Umbilical cord (tissue), 2 donors: ENCODE measurements at places on chromosomes 16 and 17.
A peak's percentile ranks its signal among the peaks of the same experiment; 100 is the strongest.

DNA sequence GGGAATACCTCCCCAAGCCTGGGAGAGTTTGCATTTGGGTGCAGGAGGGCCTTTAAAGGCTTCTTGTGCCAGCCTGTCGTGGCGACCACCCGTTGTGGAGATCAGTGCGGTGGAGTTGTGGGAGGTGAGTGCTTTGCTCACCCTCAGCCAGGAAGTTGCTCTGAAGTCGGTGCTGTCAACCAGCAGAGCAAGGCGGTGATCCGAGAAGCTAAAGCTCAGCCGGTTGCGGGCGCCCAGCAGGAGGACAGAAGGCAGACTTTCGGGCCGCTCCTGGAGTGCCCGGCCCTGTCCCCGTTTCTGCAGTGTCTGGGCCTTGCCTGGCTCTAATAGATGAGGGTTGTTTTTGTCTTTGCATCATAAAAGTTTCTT lies 1.4 kb downstream of the UBE2I start:
- DNase-seq, result no peak

- no peak for DNase-seq
These were observed 8.5 kb downstream of the KRTAP9-7 start for GRCh38 chr17:41284043-41284442.

- no peak for DNase-seq
These were observed 61.7 kb upstream of the MRC2 start for GRCh38 chr17:62565817-62566216.

DNA sequence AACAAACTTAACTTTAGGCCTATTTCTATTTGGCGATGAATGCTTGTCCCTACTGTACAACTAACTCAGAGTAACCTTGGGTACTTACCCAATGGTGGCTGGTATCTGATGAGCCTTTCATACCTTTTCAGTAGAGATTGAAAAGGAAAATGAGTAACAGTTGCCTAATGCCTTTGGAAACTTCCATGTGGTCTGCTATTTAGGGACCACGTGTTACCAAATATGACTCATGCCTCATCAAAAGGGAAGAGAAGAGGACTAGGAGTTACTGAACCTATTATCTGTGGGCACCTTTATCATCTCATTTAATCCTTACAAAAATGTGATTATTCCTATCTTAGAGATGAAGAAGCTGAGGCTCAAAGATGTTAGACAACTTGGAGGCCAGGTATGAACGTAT lies 8.1 kb downstream of the MYOCD start:
- DNase-seq, result no peak

DNA sequence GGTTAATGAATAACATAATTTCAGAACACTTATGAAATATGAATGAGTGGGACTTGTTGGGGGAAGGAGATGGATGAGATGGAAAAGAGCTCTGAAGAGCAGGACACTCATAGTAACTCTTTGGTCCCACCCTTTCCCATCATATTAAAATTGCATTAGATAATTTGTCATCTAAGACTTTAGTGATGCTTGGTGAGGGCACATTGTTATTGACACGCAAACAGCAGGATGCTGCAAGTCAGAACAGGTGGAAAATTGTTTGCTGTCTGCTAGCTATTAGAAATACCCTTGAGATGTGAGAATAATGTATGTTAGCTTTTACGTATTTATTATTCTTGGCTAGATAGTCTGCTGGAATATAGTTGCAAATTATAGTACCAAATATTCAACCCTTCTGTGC lies 75.7 kb downstream of the TANC2 start:
- peak; percentile 12 for DNase-seq

GRCh38 chr17:751269-752001 lies 629 bp downstream of the GEMIN4 start:
- peak; percentile 38 for DNase-seq

- DNase-seq, result no peak
These were observed 11.5 kb downstream of the COX10 start for GRCh38 chr17:14080847-14081251.

DNA sequence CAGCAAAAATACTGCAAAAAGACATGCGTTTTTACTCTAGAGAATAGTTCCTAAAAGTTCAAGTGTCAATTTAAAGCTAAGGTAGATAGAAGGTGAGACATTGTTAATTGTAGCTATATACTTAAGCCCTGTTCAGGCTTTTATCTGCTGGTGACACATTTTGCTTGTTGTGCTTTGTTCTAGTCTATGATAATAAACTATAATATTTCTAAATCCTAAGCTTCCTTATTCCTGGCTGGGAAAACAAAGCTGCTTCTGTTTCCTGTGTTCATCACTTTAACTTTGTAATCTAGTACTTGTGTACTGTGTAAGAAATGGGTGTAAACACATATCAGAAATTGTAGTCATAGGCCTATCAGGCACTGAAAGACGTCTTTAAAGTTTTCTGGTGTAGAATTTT lies 77.3 kb downstream of the EFCAB13 start:
- no peak for DNase-seq

DNA sequence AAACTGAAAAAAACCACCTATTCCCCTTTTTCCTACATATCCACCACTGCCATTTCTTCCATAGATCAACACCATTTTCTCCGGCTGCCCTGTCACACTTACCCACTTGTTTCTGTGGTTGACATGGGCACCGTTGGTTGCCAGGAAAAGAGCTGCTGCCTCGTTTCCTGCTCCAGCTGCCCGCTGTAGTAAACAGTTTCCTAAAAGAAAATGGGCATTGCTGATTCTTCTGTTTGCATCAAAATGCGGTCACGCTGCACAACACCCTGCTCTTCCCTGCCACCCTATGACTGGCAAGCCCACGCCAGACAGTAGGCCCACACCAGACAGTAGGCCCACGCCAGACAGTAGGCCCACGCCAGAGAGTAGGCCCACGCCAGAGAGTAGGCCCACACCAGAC lies 46.3 kb downstream of the CYB5D2 start:
- DNase-seq, result peak; percentile 15

GRCh38 chr17:81577278-81578000 lies 25.3 kb upstream of the FAAP100 start:
- no peak for DNase-seq

DNA sequence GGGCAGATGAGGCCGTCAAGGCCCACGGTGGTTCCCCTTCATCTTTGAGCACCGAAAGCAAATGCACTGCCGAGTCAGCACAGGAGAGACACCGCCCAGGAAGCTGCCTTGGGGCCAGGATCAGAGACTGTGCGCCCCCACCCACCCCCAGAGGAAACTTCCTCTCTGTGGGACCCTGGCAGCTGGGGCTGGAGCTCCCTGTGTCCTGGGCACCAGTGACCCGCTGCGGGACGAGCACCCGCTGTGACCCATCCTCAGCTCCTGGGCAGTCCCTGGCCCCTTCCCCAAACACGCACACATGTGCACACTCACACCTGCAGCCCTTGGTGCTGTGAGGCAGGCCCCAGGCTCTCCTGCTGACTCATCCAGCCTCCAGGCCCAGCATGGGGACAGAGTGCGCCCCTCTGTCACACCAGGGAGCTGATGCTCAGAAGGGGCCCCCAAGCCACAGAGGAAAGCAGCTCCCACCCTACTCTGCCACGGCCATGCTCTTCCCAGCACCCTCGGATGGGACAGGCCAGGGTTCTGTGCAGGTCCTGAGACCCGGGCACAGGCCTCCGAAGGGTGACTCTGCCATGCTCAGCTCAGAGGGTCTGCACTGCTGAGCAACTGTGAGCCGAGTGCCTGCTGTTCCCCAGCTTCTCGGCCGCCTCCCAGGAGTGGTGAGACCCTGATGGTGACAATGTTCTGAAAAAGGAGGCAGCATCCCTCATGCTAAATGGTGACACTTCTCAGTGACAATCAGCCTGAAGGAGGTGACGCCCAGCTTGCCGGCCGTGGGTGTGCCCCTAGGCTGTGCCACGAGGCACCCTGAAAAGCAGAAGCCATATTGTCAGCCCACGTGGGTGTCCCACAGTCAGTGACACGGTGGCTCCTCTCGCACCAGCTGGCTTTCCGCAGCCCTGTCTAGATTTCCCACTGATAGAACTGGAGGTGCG lies 3.6 kb downstream of the PIEZO1 start:
- DNase-seq, result no peak

DNA sequence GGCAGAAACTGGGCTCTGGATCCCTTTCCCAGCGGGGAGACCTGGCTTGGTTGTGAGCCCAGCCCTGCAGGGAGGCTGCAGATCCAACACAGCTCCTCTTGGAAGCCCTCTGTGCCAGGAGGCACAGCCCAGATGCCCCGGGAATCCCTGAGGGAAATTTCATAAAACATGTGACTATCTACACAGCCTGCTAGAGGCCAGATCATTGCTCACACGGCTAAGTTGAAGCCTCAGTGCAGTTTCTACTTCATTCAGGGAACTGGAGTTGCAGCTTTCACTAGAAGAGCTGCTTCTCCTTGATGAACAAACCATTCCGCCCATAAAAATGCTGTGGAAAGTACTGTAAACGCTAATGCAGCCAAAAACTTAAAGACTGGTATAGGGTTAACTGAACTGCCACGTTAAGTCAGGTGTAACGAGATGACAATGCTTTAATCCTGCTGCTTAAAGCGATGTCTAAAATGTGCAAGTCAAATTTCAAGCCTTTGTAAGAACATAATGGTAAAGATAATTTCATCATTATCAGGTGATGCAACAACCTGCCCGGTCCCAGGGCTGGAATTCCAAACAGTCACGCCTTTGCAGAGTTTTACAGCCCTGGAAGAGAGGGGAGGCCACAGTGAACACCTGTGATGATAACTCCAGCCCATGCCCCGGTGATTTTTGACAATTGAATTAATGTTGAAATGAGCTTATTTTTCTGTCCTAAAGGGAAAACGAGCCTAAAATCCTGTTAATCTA lies 172.5 kb downstream of the ZFHX3 start:
- DNase-seq, result no peak

- DNase-seq, result no peak
These were observed 76.8 kb downstream of the RPGRIP1L start for GRCh38 chr16:53626811-53627210.

GRCh38 chr16:4315186-4316107 lies at the start of gene GLIS2:
Gene GLIS2, plus strand, starts transcription at chr16:4316067. Its CDS starts 16,214 bp downstream, at chr16:4332281.
- DNase-seq, result peak; percentile 90

DNA sequence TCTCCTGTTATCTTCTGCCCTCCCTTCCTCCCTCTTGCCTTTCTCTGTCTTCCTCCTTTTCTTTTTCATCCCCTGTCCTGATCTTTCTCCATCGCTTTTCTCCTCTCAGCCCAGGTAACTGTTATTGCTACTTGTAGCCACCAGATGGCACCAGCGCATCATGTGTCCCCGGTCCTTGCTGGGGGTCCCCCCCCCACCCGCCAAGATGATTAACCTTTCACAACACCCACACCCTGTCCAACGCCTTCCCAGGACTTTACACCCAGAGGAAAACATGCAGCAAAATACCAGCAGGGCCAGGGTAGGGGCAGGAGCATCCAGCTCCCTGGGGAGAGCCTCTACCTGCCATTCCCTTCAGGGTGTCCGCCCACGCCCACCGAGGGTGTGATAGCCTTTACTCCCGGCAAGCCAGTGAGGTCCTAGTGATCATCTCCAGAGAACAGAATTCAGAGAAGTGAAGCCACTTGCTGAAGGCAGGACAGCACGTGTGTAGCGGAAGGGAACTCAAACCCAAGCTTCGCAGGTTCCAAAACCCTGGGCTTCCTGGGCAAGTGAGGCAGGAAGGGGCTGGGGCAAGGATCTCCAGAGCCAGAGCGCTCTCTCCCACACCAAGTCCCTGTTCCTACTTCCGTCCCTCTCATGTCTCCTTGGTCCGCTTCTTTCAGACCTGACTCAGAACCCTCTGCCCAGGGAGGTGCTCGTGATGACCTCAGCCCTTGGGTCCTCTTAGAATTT lies 13.4 kb upstream of the TAC4 start:
- DNase-seq, result peak; percentile 32

GRCh38 chr17:9266697-9267117 lies 245.4 kb downstream of the NTN1 start:
- no peak for DNase-seq

DNA sequence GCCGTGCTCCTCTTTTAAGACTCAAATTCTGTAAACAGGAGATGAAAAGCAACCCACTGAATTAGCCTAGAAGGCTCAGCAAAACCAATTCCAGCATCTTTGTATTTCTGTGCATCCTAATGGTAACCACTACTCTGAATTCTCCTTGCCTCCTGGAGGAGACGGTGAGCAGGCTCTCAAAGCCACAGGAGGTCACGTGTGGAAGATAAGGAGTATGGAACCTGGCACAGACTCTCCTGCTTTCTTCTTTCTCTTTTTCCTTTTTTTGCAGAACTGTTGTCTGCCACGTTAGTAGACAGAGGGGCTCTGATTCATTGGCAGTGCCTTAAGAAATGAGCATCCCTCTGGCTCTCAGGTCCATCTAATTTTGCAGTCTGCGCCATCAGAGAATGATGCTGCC lies 44.4 kb downstream of the VPS53 start:
- no peak for DNase-seq

- peak; percentile 55 for DNase-seq
These were observed 8.1 kb upstream of the NLRP1 start for GRCh38 chr17:5592382-5592781.

- DNase-seq, result no peak
These were observed 16.2 kb downstream of the PITPNA start for GRCh38 chr17:1546292-1546922.

GRCh38 chr16:84161037-84161436 lies 15.9 kb downstream of the DNAAF1 start:
- DNase-seq, result no peak

DNA sequence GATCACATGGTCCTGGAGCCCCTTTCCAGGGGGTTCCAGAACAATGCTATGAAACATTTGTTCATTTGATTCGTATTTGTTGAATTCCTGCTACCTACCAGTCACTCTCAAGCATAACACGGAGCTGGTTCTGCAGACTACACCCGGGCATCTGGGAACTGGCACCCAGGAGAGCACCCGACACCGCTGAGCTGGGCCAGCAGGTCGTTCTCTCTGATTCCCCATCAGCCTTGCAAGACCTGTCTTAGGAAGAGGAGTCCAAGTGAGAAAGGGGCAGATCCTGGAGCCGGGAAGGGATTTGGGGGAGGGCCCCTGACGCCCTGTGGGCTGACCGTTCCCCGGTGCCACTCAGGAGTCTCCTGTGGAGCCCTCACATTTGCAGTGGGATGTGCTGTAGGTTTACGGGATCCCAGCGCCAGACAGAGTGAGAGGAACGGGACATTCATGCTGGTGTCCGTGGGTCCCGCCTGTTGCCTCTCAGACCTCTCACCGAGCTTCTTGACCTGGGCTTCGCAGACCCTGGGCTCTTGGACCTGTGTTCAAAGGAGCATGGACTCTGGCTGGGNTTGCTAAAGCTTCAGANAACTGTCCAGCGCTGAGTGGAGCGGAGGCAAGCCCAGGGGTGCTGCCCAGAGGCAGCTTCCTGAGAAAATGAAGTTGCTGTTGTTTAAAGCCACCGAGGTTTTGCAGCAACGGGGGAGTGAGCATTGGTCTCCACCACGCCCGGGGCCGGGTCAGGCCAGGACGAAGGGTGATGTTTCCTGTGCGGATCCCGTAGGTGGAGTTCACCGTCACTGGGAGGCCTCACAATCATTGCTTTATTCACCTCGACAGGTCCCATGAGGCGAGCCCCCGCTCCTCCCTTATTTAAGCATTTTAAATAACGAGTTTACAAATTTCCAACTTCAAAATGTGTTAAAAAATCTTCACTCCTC lies 49.2 kb downstream of the METRNL start:
- no peak for DNase-seq

DNA sequence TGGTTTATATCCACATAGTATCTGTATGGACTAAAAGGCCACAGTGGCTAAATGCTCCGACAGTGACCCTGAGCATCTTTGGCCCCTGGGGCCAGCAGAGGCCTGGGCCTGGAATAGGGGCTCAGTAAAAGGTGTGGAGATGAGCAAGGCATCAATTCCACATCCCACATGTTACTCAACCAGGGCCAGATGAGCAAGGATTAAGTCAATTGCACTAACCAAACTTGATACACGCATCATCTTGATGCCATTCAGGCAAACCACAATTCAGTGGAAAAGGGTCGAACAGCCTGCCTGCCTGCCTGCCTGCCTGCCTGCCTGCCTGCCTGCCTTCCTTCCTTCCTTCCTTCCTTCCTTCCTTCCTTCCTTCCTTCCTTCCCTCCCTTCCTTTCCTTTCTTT lies 53.5 kb upstream of the DNAJA2 start:
- DNase-seq, result no peak
